ENCODE measurements at places on chromosomes 2 and 18. TPM values are rescaled to one million over a fixed set of nuclear protein-coding genes. Genes with fewer than 3 reads are reported as not detected.

Gene PLGLB1
- 10.0 TPM for total RNA-seq

Gene SERPINB4
- total RNA-seq: not detected

Gene FAM237A
- total RNA-seq: not detected

Gene MEP1B
- 0.11 TPM for total RNA-seq
